ENCODE measurements at places on chromosomes 16 and 17.
A peak's percentile ranks its signal among the peaks of the same experiment; 100 is the strongest.

GRCh38 chr16:35689764-35690163 lies 2230.4 kb downstream of the TP53TG3F start:
- DNase-seq: no peak

DNA sequence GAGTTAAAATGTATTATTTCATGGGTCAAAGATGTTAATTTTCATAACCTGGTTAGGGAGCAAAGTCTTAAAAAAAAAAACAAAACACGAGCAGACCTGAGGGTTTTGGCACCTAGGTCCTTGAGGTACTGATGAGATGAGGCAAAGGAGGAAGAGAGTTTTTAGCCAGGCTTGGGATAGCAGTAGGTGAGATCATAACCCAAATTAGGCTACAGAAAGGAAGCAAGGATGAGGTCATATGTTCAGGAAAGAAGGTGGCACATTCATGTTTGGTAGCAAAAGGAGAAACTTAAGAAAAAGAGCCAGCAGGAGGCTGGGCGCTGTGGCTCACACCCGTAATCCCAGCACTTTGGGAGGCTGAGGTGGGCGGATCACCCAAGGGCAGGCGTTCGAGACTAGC lies 2.8 kb downstream of the ATXN1L start:
- no peak for DNase-seq

- DNase-seq: no peak
These were observed 973.0 kb downstream of the KCNJ2 start for GRCh38 chr17:71142333-71142732.

DNA sequence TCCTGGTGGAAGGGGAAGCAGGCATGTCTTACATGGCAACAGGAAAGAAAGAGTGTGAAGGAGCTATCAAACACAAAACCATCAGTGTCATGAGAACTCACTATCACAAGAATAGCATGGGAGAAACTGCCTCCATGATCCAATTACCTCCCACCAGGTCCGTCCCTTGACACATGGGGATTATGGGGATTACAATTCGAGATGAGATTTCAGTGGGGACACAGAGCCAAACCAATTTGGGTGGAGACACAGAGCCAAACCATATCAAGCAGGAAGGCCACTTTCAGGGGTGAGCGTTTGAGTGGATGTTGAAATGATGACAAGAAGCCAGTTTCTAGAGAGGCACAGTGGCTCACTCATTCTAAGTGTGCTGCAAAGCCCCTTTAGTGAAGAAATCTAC lies 143.8 kb downstream of the CPPED1 start:
- DNase-seq: no peak

DNA sequence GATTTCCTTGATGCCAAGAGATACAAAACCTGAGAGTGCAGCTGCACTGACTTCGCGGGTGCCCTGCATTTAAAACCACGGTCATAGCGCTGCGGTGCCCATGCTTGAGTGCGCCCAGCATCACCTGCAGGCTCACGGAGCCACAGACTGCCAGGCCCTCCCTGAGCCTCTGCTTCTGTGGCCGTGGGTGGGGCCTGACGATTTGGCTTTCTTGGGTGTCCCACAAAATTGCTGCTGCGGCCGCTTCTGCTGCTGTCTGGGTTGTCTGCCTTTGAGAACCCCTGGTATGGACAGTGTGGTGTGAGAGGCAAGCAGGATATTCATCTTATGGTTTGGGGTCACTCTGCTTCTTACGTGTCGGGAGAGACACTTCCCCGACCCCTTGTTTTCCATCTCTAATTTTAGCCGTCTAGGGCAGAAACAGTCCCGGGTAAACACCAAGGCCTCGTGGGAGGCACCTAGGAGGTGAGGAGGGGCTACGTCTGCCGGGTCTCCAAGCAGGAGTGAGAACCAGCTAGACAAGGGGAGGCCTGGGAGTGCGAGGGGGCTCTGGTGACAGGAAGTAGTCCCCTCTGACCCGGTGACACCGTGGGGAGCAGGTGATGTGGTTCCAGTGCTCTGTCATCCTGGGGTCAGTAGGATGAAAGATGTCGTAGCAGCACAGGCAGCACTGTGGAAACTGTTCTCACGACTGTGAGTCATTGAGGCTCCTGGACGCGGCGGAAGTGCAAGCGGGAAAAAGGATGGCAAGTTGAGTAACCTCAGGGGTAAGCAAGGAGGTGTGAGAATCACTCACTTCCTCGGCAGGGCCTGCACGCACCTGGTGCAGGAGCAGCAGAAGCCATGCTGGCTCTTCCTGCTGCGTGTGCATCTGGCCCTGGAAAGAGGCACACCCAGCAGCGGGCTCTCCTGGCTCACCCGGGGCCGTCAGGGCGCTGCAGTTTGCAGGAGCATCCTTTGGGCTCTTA lies 176.3 kb downstream of the RPTOR start:
- no peak for DNase-seq

DNA sequence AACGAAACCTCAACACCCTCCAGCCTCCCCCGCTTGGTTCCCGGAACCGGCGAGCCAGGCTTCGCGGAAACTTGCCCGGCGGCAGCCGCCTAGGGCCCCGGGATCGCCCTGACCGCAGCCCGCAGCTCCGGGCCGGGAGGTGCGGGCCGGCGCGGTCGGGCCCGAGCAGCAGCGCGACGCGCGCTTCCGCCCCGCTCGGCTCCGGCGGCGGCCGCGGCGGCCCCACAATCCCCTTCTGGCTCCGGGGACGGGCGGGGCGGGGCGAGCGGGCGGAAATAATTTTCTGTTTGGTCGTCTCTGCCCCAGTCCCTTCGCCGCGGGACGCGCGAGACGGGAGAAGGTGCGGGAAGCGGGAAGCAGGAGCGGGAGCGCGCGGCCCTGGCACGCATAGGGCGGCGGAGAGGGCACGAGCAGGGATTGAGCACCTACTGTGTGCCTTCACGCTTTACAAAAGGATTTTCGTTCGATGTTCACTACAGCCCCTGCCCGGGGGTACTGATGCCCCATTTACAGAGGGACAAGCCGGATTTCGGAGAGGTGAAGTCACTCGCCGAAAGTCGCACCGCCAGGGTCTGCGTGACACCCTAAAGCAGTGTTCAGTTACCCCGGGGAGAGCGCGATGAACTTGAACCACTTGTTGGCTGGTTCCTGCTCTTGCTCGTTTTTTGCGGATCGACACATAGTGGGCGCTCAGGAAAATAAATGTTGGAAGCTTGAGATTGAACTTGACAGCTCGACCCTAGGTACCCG lies 2.7 kb upstream of the MLLT6 start:
- peak; percentile 91 for DNase-seq

GRCh38 chr17:36592716-36593321 lies 1.1 kb downstream of the DHRS11 start:
- DNase-seq: no peak

GRCh38 chr17:40298726-40299125 lies 10.3 kb upstream of the RARA start:
- no peak for DNase-seq

GRCh38 chr16:2424061-2425007 lies 4.9 kb upstream of the CCNF start:
- DNase-seq: no peak

DNA sequence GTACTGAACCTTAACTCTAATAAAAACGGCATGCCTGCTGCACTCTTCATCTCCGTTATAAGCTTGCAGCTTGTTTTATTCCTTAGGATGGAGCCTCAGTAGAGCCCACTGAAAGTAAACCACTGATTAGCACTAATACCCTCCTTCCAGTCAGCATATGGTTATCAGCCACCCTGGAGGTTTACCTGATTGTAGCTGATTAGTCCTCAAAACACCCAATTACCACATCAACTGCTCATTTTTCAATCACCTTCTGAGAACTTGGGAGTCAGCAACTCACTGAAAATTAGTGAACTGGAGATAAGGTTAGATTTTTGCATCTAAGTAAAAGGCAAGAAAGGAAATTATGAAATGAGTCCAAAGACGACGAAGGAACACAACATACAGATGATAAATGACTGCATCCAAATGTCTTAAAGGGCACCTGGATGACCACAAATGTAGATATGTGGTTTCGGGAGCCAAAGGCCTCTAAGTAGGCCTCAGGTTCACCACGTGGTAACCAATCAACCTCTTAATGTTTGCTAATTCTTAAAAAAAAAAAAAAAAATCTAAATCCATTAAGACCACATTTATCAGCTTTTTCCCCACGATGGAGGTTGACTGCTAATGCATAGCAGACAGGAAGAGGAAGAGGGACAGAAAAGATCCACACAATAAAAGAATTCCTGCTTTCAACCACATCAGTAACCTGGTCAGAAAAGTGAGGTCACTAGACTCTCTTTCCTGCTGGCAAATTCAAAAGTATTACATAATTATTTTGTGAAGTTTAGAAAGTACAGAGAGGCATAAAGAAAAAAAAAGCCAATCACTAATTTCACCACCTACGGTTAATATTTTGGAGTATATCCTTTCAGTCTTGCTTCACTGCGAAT lies 28.0 kb downstream of the DCUN1D3 start:
- peak; percentile 71 for DNase-seq

DNA sequence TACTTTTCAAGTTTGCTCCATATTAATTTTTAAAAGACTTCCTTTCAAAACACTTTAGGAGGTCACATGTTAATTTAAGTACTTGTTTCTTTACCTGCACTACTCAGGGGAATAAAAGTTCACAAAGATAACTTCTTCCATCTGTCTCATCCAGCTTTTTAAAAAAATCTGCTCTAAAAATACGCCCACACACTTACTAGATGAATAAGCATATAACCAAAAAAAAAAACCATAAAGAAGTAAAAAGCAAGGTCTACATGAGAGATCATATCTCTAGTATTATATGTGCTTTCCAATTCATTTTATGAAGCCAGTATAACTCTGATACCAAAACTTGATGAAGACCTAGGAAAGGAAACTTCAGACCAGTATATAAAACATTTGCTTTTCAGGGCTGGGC lies 17.2 kb downstream of the SKAP1 start:
- DNase-seq: no peak

DNA sequence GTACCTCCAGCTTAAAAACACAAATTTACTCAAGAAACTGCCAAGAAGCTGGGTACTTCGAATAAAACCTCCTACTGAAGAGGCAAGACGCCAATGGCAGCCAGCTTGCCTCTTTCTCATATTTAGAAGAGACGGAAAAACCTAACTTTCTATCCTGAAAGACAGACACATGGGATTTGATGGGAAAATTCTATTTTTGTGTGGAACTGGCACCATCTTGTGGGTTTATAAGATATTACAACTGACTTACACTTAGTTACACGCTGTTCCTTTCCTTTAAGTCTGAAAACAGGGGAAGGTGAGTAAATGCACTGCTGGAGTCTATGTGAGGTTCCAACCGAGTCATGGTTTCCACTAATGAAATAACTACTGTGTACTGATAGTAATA lies 10.3 kb downstream of the ZNF18 start:
- DNase-seq: peak; percentile 43

GRCh38 chr17:8359769-8360168 lies 16.7 kb downstream of the KRABD2 start:
- no peak for DNase-seq

GRCh38 chr16:86598607-86599565 lies 20.5 kb downstream of the FOXL1 start:
- no peak for DNase-seq

- DNase-seq: peak; percentile 59
These were observed 126.6 kb downstream of the SOCS1 start for GRCh38 chr16:11129378-11129781.

DNA sequence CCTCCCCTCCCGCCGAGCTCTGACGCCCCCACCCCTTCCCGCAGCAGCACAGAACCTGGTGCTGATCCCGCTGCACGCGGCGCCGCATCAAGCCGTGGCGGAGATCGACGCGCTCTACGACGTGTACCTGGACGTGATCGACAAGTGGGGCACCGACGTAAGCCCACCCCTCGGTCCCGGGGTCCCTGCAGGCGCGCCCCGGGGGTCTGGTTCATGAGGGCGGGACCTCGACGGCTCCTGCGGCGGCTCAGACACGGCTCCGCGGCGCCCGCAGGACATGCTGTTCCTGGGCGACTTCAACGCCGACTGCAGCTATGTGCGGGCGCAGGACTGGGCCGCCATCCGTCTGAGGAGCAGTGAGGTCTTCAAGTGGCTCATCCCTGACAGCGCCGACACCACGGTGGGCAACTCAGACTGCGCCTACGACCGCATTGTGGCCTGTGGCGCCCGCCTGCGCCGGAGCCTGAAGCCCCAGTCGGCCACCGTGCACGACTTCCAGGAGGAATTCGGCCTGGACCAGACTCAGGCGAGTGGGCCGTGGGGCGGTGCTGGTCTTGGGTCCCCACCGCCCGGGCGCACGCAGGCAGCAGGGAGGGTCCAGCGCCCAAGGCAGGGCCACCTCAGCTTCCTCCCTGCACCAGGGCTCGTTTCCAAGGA lies 1.4 kb downstream of the DNASE1L2 start:
- DNase-seq: peak; percentile 24

- no peak for DNase-seq
These were observed 50.7 kb upstream of the RPL38 start for GRCh38 chr17:74152591-74153455.

GRCh38 chr17:8913091-8913490 lies 45.6 kb upstream of the PIK3R6 start:
- DNase-seq: no peak

DNA sequence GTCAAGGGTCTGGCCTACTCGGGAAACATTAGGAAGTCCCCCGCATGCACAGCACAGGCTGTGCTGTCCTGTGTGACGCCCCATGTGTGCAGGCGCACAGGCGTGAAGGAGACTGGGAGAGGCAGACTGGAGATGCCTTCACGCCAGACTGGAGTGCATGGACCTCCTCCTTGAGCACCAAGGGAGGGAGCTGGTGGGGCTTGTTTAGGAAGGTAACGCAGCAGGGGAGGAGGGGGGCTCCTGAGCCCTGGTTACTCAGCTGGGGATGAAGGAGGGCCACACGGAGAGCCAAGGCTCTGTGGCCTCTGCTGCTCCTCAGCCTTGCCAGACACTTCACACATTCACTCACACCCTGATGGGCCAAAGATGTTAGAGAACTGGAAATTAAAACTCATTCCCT lies 7.7 kb downstream of the HSDL1 start:
- DNase-seq: no peak

- DNase-seq: no peak
These were observed 957.1 kb upstream of the RBFOX1 start for GRCh38 chr16:6375465-6376075.

DNA sequence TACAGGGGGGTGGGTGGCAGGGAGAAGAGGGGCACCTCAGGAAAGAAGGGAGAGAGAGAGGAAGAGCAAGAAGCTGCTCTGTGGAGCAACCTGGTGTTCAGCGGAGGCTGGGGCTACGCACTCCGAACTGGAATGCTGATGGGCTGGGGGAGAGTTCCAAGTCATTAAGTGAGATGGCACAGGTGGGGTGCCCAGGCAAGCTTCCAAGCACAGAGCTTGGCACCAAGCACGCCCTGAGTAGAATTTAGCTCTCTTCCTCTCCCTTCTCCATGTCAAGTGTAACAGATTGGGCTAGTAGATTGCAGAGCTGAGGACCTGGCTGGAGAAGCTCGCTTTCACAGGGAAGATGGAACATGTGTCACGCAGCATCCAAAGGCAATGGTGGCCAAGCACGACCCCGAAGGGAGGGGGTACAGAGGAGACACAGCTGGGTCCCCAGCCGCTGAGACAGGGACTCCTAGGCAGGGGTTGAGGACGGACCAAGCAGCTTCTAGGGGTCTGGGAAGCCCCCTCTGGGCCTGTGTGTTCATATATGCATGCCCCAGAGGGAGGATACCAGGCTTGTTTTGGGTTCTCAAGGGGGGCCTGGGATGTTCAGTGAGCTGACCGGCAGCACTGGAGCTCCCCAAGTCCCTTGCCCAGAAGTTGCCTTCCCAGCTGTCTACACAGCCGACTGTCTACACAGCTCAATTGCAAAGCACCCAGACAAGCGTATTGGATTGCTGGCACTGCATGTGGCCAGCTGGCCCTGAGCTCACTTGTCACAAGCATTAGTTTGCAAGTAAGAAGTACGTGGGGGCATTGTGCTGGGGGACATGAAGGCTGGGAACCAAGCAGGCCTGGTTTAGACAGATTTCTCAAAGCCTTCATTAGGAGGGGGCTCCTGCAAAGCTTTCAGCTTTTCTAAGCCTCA lies 247.8 kb downstream of the ENGASE start:
- DNase-seq: no peak

- no peak for DNase-seq
These were observed 15.0 kb upstream of the MPHOSPH6 start for GRCh38 chr16:82185012-82185411.
